SJSA1 (cell line): ENCODE measurements at places on chromosomes 4 and X. TPM values are rescaled to one million over a fixed set of nuclear protein-coding genes. Genes with fewer than 3 reads are reported as not detected.

- no peaks in the 10 kb centered on the region for H3K36me3 ChIP-seq
- H3K4me3 ChIP-seq, result no peak overlapping the region
Measured at GRCh38 chr4:163610648-163611047, 116.2 kb downstream of the TMA16 start.

DNA sequence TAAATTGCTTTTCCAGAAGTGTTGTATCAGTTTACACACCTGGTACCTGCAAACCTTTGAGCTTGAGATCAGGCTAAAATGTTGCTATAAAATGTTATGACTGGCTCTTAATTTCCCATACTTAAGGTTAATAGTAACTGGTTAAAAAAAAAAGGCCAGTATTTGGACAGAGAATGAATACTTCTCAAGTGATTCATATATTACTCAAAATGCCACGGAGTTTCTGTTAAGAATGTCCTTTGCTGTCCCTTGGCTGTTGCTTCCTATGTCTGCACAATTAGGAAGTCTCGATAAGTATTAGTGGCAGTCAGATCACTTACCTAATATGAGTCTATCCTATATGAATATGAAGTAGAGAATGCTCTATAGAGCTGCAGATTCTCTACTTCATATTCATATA, 232.2 kb upstream of the IGFBP7 start:
- H3K4me1 ChIP-seq, result no peaks in the 10 kb centered on the region
- DNase-seq, result no peak
- no peak overlapping the region for H3K27ac ChIP-seq
- no peak overlapping the region for H3K4me3 ChIP-seq
- H3K27me3 ChIP-seq, result peaks cover 3% of the 10 kb centered on the region; the same call in 1 of the 2 replicates

- H3K4me1 ChIP-seq, result no peaks in the 10 kb centered on the region
- no peak for DNase-seq
- no peak overlapping the region for H3K4me3 ChIP-seq
- H3K27me3 ChIP-seq, result no peaks in the 10 kb centered on the region
- H3K27ac ChIP-seq, result no peak overlapping the region
Measured at GRCh38 chr4:67452100-67452845, 93.0 kb downstream of the CENPC start.

GRCh38 chrX:51760657-51761056, 17.4 kb downstream of the GSPT2 start:
- H3K4me1 ChIP-seq, result no peaks in the 10 kb centered on the region
- no peaks in the 10 kb centered on the region for H3K36me3 ChIP-seq
- H3K27ac ChIP-seq, result no peak overlapping the region
- DNase-seq, result no peak

- no peaks in the 10 kb centered on the region for H3K4me1 ChIP-seq
- no peaks in the 10 kb centered on the region for H3K27me3 ChIP-seq
- peak overlapping the region; percentile 50 for H3K4me3 ChIP-seq
- no peak overlapping the region for H3K27ac ChIP-seq
- no peak for DNase-seq
Measured at GRCh38 chrX:74292808-74293123, 11.2 kb upstream of the ZCCHC13 start.

DNA sequence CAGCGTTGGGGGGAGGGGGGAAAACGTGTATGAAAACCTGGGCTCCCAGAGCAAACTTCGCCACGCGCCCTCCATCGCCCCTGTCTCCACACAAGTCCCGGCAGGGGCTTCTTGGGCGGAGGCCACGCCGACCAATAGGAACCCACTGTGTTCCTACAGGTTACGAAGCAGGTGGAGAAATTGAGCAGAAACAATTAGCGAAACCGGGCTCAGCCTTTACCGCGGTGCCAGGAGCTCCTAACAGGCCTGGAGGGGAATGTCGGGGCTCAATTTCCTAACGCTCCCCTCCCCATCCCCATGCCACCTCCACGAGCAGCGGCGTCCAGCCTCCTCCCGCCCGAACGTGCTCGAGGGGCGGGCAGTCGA, 589 bp upstream of the KIT start:
- DNase-seq, result no peak
- H3K4me3 ChIP-seq, result no peak overlapping the region
- H3K36me3 ChIP-seq, result no peaks in the 10 kb centered on the region

The ADH7 gene
- not detected in 2 replicates for total RNA-seq

The MAGEC2 gene
- total RNA-seq, result not detected in 2 replicates

- no peak overlapping the region for H3K4me3 ChIP-seq
- no peaks in the 10 kb centered on the region for H3K36me3 ChIP-seq
- H3K27me3 ChIP-seq, result no peaks in the 10 kb centered on the region
Measured at GRCh38 chrX:15298201-15298600, 17.2 kb downstream of the ASB11 start.

DNA sequence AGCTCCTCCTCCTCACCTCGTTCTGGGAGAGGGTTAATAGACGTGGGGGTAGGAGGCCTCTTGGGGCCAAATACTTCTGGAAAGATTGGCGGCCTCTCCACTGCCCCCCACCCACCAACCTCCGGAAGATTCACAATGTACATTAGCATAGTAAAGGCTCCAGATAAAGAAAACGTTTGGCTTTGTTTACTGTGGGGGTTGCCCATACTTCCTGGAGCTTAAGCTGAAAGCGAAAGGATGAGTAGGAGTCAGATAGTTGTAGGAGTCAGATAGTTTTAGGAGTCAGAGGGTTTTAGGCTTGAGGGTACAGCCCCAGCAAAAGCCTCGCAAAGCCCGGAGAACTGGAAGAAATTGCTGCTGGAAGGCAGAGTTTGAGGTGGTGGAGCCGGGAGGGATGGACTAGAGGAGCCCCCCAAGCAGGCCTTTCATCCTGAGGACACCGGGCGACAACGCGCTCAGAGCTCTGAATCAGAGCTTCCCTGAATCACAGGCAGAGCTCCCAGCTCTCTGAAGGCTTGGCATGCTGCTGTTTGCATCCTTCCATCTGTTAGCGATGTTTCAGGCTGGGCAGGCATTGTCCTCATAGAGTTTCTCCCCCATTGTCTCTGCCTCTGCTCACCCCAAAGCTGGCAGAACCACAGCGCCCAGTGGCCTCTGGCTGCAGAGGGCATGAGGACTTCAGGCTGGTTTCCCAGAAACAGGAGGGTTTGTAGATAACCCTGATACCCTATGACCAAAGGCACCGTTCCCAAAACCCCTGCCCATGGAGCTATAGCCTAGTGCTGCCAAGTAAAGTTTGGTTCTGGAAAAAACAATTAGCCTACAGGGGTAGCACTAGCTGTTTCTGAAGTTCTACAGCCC, 280.7 kb downstream of the BCOR start:
- H3K36me3 ChIP-seq, result no peaks in the 10 kb centered on the region
- peaks cover 31% of the 10 kb centered on the region for H3K4me1 ChIP-seq
- H3K27ac ChIP-seq, result peak overlapping the region; percentile 72
- no peaks in the 10 kb centered on the region for H3K27me3 ChIP-seq
- no peak for DNase-seq
- H3K4me3 ChIP-seq, result peak overlapping the region; percentile 12; the same call in 1 of the 2 replicates

- no peak for DNase-seq
- no peak overlapping the region for H3K4me3 ChIP-seq
- H3K4me1 ChIP-seq, result no peaks in the 10 kb centered on the region
- H3K27me3 ChIP-seq, result no peaks in the 10 kb centered on the region
- no peak overlapping the region for H3K27ac ChIP-seq
Measured at GRCh38 chrX:13840121-13840520, 23.2 kb upstream of the GPM6B start.

GRCh38 chr4:88196013-88196365, 37.5 kb upstream of the ABCG2 start:
- H3K36me3 ChIP-seq, result no peaks in the 10 kb centered on the region
- no peak overlapping the region for H3K4me3 ChIP-seq
- no peak overlapping the region for H3K27ac ChIP-seq
- no peaks in the 10 kb centered on the region for H3K27me3 ChIP-seq
- H3K4me1 ChIP-seq, result peaks cover 10% of the 10 kb centered on the region

The HSFX2 gene
- not detected in 2 replicates for total RNA-seq

DNA sequence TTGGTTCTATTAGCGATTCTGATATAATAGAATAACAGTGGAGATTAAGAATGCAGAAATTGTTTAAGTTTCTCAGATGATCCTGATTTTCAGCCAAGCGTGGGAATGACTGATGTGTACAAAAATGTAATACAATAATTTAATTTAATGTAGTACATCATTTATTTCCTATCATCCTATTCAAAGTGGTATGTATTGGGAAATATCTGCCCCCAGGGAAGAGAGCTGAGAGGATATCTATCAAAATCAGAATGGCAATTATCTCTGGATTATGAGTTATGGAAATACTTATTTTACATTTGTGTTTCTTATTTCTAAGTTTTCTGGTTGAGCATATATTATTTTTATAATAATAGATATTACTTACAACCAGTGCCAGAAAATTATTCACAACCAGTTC, 3.9 kb downstream of the FABP2 start:
- no peak overlapping the region for H3K27ac ChIP-seq
- H3K27me3 ChIP-seq, result peaks cover 8% of the 10 kb centered on the region; the same call in 1 of the 2 replicates
- no peak for DNase-seq
- no peaks in the 10 kb centered on the region for H3K4me1 ChIP-seq
- no peaks in the 10 kb centered on the region for H3K36me3 ChIP-seq

The MAEA gene
- 34.4 and 39.7 TPM in 2 replicates for total RNA-seq

The MAGEA2 gene
- total RNA-seq, result not detected in 2 replicates

DNA sequence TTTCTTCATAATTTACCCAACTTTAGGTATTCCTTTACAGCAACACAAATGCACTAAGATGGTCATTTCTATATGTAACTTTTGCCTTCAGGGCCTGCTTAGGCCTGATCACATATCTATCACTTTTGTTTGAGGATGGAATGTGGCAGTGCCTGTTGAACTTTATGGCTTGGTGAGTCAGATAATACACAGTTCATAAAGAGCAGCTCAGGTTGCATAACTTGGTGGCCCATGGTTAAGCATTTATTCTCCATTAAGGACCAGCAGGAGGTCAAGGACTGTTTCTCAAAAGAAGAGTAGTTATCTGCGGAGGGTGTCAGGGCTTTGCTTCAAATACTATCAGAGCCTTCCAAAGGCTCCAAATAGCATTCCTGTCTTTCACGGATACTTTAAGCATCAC, 124.1 kb upstream of the PDHA2 start:
- H3K4me3 ChIP-seq, result no peak overlapping the region
- H3K27me3 ChIP-seq, result no peaks in the 10 kb centered on the region
- DNase-seq, result no peak
- H3K27ac ChIP-seq, result no peak overlapping the region
- no peaks in the 10 kb centered on the region for H3K36me3 ChIP-seq

GRCh38 chr4:2082627-2083026, 23.5 kb downstream of the NAT8L start:
- no peak for DNase-seq
- no peak overlapping the region for H3K27ac ChIP-seq
- no peaks in the 10 kb centered on the region for H3K4me1 ChIP-seq
- no peaks in the 10 kb centered on the region for H3K27me3 ChIP-seq
- no peaks in the 10 kb centered on the region for H3K36me3 ChIP-seq

The DCAF8L2 gene
- not detected in 2 replicates for total RNA-seq

GRCh38 chrX:31185884-31186283, 114.0 kb upstream of the FTHL17 start:
- H3K4me3 ChIP-seq, result no peak overlapping the region
- no peak overlapping the region for H3K27ac ChIP-seq
- H3K4me1 ChIP-seq, result no peaks in the 10 kb centered on the region
- H3K27me3 ChIP-seq, result no peaks in the 10 kb centered on the region
- no peaks in the 10 kb centered on the region for H3K36me3 ChIP-seq

The CHIC2 gene
- 73.7 and 105 TPM in 2 replicates for total RNA-seq

GRCh38 chrX:120727911-120728310, 98.1 kb upstream of the C1GALT1C1 start:
- no peaks in the 10 kb centered on the region for H3K4me1 ChIP-seq
- no peaks in the 10 kb centered on the region for H3K36me3 ChIP-seq
- DNase-seq, result no peak
- H3K4me3 ChIP-seq, result no peak overlapping the region
- no peaks in the 10 kb centered on the region for H3K27me3 ChIP-seq
